HTR-8/SVneo (cell line): ENCODE measurements at places on chromosomes 12 and 14.

DNA sequence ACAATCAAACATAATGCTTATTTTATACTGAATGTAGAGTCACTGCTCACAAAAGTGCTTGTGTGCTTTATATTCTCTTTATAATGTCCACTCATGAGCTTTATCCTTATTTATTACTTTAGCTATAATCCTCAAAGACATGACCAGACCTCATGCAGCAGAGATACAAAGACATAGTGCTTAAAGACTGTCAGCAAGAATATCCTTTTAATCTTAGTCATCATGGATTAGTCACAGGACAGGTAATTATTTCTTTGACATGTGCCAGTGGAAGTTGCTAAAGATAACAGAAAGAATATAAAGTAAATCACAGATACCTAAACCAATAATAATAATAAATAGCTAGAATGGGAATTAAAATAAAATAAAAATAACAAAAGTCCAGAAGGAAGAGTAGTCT, 707.5 kb downstream of the BCL11B start:
- DNase-seq: no peak

DNA sequence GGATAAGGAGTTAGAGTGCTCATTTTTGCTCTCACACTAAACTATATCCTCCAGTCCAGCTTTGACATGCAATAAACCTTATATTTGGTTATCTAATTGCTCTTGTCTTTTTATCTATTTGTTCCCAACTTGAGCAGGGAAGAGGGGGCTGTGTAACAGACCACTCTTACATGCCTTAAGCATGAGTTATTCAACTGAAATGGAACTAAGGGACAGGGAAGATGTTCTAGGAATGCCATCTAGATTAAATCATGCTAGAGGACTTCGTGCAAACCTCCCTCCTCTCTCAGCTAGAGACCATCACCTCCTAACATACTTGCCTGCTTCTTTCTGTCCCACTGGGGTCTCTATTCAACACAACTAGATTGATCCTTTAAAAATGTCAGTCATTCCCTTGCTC, 20.6 kb downstream of the SPX start:
- DNase-seq: no peak

GRCh38 chr12:52655251-52655650, 3.2 kb upstream of the KRT2 start:
- no peak for DNase-seq

GRCh38 chr14:94348836-94349235, 25.7 kb upstream of the SERPINA6 start:
- no peak for DNase-seq

DNA sequence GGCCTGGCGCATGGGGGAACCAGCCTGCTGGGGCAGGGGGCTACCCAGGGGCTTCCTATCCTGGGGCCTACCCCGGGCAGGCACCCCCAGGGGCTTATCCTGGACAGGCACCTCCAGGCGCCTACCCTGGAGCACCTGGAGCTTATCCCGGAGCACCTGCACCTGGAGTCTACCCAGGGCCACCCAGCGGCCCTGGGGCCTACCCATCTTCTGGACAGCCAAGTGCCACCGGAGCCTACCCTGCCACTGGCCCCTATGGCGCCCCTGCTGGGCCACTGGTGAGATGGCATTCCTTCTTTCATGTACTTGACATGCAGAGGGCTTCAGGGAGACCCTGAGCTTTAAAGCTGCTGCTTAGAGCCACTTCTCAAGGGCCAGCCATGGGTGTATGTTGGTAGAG, 9.0 kb downstream of the LGALS3 start:
- DNase-seq: no peak

GRCh38 chr12:92439420-92439805, 263.4 kb upstream of the PLEKHG7 start:
- no peak for DNase-seq

DNA sequence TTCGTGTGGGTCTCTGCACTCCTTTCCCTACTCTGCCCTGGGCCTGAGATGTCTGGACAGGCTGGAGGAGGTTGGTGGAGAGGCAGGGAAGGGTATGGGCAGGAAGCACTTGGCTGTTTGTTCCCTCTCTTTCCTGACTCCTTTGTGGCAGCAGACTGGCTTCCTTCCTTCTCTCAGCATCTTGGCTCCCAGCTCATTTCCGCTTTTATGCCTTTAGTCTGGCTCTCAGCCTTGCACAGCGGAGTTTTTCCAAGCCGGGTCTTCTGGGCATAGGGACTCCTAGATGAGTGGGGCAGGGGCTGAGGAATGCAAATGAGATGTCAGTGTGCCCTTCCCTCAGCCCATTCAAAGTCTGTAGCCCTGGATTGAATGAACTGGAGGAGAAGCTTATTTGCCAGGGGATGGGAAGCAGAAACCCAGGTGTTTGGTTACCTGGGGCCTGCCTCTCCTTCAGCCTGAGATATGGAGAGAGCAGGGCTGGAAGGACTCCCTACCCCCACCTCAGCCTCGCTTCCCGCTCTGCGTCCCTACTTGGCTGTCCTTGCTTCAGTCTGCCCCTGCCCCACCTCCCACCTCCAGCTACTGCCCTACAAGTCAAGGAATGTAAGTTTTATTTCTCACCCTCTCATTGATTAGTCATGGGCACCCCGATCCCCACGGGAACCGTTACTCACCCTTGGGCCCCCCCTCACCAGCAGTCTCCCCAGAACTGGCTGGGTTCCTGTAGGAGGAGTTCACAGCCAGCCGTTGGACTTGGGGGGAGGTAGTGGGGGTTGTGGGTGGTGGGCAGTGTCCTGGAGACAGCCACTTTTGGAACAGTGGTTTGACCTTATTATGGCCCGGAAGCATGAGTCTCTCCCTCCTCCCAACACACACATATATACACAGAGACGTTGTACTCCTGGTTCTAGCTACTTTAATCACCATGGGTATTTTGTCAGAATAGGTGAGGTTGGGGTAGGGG, 9.3 kb upstream of the ITGA5 start:
- DNase-seq: peak; percentile 45

DNA sequence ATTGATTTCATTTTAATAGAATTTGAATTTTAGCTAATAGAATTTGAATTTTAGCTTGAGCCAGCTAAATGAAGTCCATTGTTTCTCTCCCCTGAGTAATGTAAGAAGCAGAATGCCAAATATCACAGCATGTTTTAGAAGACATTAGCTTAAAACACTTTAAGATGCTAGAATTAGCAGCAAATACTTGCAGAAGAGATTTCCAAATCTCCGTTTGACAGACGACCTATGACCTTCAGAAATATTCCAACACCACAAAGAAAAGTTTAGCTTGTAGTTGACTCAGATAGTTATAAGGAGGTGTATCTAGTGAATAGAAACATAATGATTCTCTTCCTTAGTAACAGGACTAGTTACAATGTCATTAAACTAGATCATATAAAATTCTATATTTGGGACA, 51.7 kb upstream of the MYF6 start:
- no peak for DNase-seq
